ENCODE measurements at places on chromosomes 5 and 9.

- no peak for DNase-seq
Measured at GRCh38 chr5:14263699-14264098, 120.6 kb downstream of the TRIO start.

DNA sequence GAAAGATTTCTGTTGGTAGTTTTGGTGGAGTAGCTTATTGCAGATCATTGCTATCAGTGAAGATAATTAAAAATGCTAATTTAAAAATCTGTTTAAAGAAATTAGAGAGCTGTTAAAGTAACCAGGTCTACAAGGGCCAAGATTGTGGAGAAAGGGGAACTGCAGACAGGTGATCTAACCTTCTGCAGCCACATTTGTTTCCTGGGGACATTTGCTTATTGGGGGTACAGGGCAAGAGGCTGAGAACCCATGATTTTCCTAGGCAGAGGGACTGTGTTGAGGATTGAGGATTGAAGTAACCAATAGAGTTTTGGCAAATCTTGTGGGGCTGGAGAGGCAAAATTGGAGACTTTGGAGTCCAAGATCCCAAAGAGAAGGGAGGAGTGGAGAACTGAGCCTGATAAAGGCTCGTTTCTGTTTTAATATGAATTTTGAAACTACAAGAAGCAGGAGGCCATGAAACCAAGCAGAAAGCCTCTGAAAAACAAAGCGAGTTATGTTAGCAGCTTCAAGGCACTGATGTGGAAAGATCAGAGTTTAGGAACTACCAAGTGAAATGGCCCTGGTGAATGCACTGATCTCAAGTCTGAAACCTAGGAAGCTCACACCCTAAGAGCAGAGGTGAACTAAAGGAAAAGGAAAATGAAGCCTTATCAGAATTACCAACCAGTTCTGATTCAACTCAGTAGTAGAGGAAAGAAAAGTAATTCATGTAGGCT is 219.8 kb upstream of the C9orf72 start:
- no peak for DNase-seq

- DNase-seq = no peak
Measured at GRCh38 chr9:8133606-8134005, 334.0 kb upstream of the DMAC1 start.

- no peak for DNase-seq
Measured at GRCh38 chr5:160480652-160481051, 59.0 kb downstream of the PTTG1 start.

DNA sequence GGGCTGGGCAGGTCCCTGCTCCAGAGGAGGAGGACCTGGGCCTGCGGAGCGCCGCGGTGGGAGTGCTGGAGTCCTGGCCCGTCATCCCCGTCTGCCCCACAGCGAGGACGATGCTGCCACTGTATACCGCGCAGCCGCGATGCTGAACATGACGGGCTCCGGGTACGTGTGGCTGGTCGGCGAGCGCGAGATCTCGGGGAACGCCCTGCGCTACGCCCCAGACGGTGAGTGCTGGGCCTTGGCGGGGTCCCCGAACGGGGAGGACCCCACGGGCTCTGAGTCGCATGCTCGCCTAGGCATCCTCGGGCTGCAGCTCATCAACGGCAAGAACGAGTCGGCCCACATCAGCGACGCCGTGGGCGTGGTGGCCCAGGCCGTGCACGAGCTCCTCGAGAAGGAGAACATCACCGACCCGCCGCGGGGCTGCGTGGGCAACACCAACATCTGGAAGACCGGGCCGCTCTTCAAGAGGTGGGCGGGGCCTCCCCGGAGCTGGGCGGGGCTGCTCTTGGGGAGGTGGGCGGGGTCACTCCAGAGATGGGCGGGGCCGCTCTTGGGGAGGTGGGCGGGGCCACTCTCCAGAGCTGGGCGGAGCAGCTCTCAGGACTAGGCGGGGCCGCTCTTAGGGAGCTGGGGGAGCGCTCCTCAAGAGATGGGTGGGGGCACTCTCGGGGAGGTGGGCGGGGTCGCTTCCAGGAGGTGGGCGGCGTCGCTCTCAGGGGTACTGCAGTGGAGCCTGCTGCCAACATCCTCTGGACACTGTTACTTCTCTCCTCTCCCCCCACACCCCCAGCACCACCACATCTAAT is 13.1 kb downstream of the LRRC26 start:
- peak; percentile 68 for DNase-seq

GRCh38 chr5:58800356-58800755 is 217.5 kb downstream of the RAB3C start:
- no peak for DNase-seq

- DNase-seq = no peak
Measured at GRCh38 chr5:59863777-59864176, 29.7 kb downstream of the PDE4D start.

DNA sequence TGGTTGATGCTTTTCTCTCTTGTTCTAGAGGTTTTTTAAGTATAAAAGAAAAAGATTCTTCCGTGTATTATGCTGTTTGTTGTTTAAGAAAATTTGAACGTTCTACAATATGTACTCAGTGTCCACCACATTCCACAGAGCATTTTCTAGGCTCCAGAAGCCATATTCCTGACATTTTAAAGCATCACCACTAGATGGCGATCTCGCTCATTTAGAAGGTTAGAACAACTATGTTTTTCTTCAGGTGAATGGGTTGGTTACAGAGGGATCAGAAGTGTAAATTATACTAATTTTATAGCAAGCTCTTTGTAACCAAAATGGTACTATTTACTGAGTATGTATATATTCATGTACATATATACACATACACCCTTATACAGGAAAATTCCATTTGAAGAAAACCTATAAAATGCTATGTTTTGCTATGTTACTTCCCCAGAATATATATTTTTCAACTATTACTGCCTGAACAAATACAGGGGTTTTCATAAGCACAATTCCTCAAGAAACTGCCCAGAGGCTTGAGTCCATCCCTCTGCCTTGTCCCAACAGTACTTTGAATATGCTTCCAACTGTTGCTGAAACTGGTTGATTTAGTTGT is 284.3 kb downstream of the CCDC171 start:
- DNase-seq = peak; percentile 23

GRCh38 chr5:150278916-150279315 is 10.7 kb downstream of the CAMK2A start:
- DNase-seq = no peak

DNA sequence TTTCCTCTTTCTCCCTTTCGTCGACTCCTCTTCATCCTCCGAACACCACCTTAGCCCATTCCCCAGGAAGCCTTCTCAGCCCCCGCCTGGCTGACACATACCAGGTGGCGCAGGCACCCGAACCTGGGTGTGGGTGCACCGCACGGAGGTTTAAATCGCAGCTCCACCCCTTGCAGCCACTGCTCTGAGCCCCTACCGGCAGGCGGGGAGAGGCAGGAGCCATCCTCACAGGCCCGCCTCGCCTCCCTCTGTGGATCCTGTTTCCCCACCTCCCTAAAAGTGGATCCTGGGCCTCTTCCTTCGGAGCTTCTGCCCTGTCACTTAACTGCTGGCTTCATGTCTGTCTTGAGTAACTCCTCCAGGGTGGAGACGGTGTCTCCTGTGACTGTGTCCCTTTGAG is 110.7 kb downstream of the OLFM1 start:
- DNase-seq = no peak

GRCh38 chr9:101495810-101496209 is 37.8 kb upstream of the RNF20 start:
- no peak for DNase-seq

DNA sequence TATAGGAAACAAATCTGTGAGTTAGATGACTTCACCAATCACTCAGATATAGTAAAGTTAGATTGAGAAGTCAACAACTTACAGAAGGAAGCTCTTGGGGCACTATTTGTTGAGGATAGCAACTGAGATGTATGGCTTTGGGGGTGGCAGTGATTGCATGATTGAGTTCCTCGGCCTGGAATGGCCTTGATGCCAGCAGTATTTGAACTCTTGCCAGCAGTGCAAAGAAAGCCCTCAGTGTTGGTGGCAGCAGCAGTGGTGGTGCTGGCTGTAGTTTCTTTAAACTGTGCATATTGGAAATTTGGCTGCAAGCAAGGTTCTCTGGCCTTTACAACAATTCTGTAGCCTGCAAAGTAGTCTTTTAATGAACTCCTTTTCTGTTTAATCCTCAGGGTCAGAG is 41.4 kb upstream of the PJA2 start:
- no peak for DNase-seq

DNA sequence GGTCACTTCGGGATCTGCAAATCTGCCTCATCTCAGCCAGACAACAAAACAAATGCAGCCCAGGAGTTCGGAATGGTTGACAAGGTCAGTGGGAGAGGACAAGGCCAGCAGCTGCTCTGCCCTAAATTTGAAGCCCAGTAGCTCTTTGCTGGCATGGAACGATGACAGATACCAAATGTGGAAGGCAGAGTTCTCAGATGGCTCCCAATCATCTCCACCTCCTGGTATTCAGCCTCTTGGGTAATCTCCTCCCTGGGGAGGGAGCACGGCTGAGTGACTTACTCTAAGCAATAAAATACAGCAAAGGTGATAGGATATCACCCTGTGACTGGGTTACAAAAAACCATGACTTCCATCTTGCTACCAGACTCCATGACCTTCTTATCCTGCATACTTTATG is 172.8 kb downstream of the ENTREP1 start:
- DNase-seq = no peak

DNA sequence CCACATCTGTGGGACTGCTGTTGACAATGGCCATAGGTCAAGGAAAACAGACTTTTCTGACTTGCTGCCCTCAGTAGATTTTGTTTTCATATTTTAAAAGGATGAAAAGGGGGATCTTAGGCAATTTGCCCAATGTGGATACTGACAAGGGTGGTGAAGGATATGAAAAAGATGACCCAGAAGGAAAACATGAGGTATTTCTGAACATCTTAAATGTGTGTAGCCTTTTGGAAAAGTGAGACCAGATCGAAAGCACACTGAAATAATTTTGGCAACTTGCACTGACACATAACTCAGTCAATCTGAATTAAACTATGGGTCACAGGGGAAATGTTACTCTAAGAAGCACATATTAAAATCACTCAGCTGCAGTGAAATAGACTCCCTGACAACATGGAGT is 1793.0 kb upstream of the ACO1 start:
- no peak for DNase-seq

GRCh38 chr5:126846344-126846743 is 69.4 kb downstream of the LMNB1 start:
- no peak for DNase-seq

- DNase-seq = no peak
Measured at GRCh38 chr5:173287086-173287485, 41.1 kb downstream of the STC2 start.

- no peak for DNase-seq
Measured at GRCh38 chr9:105647595-105648349, 14.5 kb upstream of the TAL2 start.

DNA sequence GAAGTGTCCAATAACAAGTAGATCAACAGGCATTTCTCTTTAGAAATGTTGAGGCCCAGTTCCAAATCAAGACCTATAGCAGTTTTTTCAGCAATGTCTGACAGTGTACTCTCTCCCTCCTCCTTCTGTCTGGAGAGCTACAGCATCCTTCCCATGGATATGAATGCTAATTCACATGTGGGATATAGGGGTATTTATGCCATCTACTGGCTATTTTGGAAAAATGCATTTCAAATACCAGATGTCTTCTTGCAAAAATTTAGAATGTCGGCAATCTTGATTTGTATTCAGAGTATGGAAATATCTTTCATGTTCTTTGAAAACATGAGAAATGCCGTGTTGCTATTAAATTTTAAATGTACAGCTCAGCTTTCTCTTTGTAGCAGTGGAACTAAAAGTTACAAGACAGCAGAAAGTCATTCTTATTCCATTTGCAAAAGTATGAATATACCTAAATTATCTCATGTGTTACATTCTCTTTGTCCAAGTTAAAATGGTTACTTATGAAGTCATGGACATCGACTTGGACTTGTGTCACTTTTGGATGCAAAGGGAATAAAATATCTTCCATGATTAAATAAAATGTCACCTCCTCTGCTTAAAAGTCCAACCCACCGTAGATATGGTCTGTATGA is 647.8 kb downstream of the TAF11L14 start:
- DNase-seq = no peak

DNA sequence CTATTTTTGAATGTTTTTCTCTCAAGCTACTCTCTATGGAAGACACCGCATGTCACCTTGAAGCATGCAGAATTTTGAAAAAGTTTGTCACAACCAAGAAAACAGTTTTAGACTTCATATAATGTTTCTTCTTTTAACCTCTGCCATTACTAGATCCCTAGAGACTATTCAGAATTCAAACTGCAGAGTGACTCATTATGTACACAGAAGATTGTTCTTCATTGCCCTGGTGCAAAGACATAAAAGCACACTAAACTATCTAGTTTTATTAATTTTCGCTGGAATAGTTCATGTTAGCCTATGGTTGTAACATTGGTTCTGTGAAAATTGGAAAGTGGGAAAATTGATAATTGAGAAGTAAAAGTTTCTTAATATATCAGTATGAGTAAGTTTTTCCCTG is 18.4 kb downstream of the F2RL2 start:
- DNase-seq = no peak

GRCh38 chr9:111661150-111661801 is at the start of gene GNG10:
TSS of gene GNG10 (plus strand) at chr9:111661605. CDS start at chr9:111661635, 30 bp downstream.
- peak; percentile 75 for DNase-seq

- no peak for DNase-seq
Measured at GRCh38 chr5:82319651-82320376, 41.7 kb upstream of the RPS23 start.

GRCh38 chr5:52694648-52695047 is 93.1 kb upstream of the ITGA1 start:
- DNase-seq = no peak

DNA sequence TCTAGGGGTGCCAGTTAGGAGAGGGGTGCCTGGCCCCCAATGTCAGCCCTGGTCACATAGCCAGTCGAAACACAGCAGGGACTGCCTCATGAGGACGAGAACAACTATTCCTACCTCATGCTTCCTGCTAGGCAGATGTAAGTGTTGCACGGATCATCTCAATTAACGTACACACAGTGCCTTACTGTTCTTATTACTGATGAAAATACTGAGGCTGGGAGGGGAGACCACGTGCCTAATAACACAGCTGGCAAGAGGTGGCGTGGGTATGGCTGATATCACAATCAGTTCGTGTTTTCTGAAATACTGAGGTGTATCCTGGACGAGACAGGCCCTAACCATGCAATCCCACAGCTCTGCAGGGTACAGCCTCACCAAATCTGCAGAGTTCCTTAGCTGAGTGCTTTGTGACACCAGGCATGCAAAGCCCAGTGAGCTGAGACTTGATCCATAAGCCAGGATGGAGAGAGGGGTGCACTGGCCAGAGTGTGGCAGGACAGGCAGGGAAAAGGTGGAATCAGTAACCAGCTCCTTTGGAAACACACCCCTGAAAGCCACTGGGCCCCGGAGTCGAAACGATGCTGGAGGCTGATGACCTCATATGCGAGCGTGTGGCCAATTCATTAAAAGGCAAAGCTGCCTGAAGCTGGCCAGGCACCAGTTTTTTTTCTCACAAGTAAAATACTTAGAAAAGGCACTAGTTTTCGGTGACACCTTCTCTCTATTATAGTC is 63.9 kb downstream of the PRRT1B start:
- DNase-seq = no peak

DNA sequence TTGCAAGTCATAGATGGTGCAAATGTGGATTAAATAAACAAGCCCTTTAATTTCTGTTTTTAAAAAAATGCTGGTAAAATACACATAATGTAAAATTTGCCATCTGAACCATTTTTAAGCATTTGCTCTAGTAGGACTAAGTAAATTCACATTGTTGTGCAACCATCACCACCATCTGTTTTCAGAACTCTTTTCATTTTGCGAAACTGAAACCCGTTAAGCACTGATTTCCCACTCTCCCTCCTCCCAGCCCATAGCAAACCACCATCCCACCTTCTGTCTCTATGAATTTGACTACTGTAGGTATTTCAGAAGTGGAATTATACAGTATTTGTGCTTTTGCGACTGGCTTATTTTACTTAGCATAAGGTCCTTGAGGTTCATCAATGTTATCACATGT is 103.3 kb upstream of the CNTLN start:
- no peak for DNase-seq
